Hepatocyte (in vitro differentiated cells): ENCODE measurements at places on chromosomes 12 and 14. TPM values are rescaled to one million over a fixed set of nuclear protein-coding genes. Genes with fewer than 3 reads are reported as not detected.

GRCh38 chr12:10154145-10154496 lies 17.8 kb downstream of the OLR1 start:
- no peak for DNase-seq

DNA sequence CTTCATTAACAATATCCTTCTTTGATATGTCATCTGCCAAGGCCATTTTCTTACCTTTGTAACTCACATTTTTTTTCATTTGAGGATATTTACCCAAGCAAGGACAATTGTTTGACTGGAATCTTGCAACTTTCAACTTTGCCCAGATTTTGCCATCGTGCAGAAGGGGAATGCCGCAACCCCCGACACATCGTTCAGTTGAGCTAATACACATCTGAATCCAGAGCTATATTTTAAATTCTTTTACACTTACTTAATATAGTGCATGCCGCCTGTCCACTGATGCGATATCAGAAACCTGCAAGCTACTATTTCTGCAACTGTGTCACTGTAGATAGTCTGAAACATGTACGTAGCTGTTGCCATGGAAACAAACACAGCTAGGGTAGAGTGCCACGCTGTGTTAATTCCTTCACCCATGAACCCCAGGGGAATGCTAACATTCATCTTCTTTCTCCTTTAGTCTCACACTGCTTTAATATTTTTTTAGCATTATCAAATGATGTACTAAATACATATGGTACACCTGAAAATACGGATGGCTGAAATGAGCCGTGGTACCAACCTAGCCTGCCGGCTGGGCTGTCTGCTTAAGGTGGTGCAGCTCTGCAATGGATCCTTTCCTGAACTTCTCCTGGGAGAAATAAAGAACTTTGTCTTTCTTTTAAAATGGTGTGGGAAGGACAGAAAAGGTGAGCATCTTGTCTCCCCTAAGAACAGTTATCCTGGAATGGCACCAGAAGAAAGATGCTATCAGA lies 77.0 kb upstream of the FOXN3 start:
- DNase-seq = no peak

CAPZA3 gene
- not detected in 2 replicates for total RNA-seq

TAS2R10 gene
- total RNA-seq = 1.5 and 1.8 TPM in 2 replicates

- no peak for DNase-seq
Measured at GRCh38 chr12:49294804-49295081, 204 bp upstream of the PRPH start.

PTPRR gene
- total RNA-seq = 4.8 TPM in 2 replicates

DNA sequence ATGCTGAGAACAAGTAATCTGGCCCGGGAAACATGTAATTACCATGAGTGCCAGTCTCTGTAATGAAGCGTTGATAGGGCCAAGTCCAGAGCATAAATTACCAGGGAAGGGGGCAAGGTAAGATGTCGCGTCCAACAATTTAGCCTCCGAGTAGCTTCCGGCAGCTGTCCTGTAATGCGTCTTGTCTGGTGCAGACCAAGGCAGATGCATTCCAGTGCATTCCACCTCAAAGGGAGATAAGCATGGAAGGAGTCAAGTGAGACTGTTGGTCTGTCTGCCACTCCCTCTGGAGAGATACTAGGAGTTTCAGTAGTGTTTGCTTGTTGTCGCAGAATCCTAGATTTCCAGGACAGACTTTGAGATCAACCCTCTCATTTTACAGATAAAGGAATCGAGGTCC lies 218.3 kb downstream of the AACS start:
- no peak for DNase-seq

BDKRB2 gene
- 4.7 and 5.9 TPM in 2 replicates for total RNA-seq

DNA sequence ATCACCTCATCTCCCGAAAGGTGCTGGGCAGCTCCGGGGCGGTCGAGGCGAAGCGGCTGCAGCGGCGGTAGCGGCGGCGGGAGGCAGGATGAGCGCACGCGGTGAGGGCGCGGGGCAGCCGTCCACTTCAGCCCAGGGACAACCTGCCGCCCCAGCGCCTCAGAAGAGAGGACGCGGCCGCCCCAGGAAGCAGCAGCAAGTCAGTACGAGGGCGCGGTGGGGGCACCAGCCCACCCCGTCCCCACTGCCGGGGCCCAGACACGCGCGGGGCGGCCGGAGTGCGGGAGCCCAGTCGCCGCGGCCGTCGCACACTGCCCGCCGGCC lies 862 bp downstream of the HMGA2 start:
- no peak for DNase-seq

DNA sequence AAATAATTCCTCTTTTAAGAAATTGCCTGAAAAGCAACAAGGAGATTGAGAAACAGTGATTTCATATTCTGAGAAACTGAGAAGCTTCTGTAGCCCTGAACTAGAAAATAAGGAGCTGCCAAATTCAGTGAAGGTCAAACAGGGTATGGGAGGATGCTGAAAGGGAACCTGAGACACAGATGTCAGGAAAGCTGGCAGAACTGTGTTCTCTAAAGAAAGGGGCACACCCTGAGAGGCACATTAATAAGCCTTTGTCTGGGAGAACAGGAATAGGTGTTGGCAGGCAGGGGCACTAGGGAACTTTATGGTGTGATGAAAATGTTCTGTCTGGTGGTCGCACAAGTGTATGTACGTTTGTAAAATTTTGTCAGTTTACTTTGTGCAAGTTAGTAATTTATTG lies 29.6 kb downstream of the VRK1 start:
- DNase-seq = no peak

TPH2 gene
- total RNA-seq = not detected in 2 replicates

GRCh38 chr12:47992776-47993175 lies 11.5 kb downstream of the COL2A1 start:
- no peak for DNase-seq

- DNase-seq = peak; percentile 76
Measured at GRCh38 chr12:117155278-117156060, 34.8 kb downstream of the FBXO21 start.

CMKLR1 gene
- total RNA-seq = 1.4 and 2.2 TPM in 2 replicates

XPOT gene
- total RNA-seq = 66.1 and 69.0 TPM in 2 replicates

GRCh38 chr12:65640489-65640901 lies 183.8 kb upstream of the HMGA2 start:
- no peak for DNase-seq

GRCh38 chr12:47773062-47773857 lies at the start of gene SLC48A1:
TSS of gene SLC48A1 (plus strand) at chr12:47773238. CDS start at chr12:47773305, 67 bp downstream.
- DNase-seq = peak; percentile 91

GLIPR1 gene
- total RNA-seq = 6.9 and 9.6 TPM in 2 replicates

HOXC12 gene
- total RNA-seq = not detected in 2 replicates

DNA sequence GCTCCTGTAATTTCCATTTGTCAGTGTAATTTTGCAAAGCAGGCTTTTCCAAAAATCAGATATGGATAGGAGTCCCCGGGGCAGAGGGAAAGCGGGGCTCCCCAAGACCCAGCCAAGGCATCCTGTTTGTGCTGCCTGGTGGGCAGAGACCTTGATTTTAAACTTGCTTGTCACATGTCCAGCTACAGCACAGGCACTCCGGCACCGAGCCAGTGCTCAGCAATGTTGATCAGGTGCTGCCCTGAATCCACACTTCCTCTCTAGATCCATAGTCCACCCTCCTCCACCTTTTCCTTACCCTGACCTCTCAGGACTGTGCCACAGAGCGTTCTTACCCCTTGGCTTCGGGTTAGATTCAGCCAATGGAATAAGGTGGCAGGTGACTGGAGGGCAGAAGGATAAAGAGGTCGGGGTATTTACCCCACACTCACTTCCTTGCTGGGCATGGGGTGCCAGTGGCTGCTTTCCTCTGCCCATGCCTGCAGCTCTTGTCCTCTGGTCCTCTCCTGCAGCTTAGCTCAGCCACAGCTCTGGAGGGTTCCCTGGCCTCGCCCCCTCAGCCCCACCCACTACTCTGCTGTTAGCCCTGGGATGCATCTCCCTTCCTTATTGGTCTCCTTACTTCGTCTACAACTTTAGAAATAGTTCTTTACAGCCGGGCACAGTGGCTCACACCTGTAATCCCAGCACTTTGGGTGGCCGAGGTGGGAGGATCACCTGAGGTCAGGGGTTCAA lies 80.1 kb downstream of the IRF2BPL start:
- DNase-seq = no peak

DNA sequence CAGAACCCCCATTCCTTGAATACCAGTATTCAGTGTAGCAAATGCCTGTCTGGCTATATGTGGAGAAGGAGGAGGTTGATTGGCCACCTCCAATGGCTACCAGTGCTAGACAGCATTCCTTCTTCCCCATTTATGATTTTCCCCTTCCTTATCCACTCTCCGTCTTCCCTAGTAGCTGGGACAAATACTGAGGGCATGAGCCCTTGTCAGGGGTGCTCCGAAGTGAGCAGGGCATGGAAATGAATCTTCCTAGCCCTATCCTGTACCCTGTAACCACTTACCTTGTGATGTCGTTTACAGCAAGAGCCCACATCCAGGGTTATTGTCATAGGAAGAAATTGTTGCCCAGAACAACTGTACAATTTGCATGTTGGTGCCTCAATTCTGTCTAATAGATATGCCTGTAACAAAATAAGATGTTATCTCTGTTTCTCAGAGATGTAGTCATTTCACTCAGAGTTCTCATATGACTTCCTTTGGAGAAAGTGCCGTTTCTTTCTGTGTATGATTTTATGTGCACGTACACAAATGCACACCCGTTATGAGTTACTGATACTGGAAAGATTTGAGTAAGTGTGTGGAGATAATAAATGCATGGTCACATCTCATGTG lies 423.7 kb downstream of the EGLN3 start:
- DNase-seq = no peak

EVL gene
- total RNA-seq = 43.4 and 60.5 TPM in 2 replicates

PPP1R36 gene
- total RNA-seq = 0.20 and 0.23 TPM in 2 replicates

RASSF9 gene
- 0.60 and 1.4 TPM in 2 replicates for total RNA-seq

KCTD10 gene
- total RNA-seq = 29.7 and 37.0 TPM in 2 replicates

DNA sequence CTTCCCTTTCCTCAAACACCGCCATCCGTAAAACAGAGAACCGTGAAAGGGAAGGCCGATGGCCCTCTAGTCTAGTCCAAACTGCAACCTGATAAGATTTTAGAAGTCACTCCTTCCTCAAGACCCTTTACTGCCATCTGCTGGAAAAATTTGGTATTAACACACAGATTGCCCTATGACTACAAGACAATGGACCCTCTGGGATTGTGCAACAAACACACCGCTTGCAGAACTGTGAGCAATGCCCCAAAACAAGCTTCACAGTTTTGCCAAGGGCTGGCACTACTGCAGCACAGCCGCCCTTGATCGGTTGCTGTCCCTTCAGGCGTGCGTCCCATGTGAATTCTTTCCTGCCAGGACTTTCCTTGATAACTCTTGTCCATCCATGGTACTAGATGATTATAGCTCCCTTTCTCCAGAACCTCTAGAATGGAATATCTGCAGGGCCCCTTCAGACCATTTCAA lies 23.1 kb downstream of the LLPH start:
- peak; percentile 93 for DNase-seq

GRCh38 chr14:59376686-59377085 lies 88.5 kb downstream of the GPR135 start:
- DNase-seq = no peak

KRT86 gene
- total RNA-seq = not detected in 2 replicates

DNA sequence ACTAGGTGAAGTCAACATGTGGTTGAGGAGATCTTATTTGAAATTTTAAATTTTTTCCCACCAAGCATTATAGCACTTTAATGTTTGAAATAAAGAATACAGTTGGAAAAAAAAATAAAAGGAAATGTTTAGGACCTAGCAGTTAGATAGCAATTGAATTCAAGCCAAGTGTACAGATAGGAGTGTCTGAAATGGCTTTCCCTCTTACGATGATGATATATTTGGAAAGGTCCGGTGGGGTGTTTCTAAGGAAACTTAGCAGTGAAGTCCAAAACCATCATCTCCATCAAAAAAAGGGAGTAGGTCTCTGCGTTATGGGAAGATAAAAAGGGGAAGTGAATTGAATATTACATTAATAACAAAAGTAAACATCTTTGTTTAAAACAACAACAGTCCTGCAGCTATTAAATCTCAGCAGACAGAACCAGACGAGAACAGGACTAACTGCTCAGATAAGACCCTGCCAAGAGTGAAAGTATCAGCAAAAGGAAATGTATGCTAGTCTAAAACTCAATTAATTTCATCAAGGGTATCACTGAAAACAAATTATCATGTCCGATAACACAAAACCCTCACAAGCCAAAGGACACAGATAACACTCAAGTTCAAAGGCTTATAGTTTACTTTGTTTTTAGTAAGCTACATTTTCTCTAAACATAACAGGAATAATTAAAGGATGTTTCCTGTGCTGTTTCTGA lies 242.0 kb downstream of the BMP4 start:
- DNase-seq = no peak

DNA sequence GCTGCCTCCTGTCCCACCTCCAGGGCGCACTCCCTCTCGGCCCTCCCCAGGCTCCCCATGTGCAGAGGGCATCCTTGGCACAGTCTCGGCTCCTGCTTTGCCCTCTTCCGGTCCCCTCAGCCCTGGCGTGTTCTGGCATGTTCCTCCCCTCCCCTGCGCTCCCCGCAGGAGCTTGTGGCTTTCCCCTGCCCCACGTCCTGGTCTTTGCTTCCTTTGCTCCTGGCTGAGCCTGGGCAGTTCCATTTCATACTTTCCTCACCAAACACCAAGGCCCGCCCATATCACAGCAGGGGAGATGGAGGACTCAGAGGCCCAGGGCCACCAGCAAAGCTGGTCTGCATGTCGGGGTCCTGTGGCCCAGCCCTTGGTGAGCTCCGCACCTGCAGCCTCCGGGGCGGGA lies 56.0 kb downstream of the FBRSL1 start:
- no peak for DNase-seq

DNA sequence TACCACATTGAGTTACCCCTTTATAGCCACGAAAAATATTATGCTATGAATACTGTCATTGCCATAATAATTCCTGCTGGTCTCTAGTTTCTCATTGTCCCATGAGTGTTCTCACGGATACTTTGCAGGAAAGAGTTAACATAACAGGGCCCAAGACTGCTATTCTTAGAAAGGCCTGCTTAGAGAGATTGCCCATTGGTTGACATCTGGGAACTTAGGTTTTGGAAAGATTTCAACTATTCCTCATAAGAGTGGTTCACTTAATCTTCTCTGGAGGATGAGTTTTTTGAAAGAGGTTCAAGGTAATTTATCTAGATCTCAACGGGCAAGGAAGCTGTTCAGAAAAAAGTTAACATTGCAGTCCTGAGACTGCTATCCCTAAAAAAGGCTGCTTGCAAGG lies 18.4 kb upstream of the PRPF39 start:
- no peak for DNase-seq

DNA sequence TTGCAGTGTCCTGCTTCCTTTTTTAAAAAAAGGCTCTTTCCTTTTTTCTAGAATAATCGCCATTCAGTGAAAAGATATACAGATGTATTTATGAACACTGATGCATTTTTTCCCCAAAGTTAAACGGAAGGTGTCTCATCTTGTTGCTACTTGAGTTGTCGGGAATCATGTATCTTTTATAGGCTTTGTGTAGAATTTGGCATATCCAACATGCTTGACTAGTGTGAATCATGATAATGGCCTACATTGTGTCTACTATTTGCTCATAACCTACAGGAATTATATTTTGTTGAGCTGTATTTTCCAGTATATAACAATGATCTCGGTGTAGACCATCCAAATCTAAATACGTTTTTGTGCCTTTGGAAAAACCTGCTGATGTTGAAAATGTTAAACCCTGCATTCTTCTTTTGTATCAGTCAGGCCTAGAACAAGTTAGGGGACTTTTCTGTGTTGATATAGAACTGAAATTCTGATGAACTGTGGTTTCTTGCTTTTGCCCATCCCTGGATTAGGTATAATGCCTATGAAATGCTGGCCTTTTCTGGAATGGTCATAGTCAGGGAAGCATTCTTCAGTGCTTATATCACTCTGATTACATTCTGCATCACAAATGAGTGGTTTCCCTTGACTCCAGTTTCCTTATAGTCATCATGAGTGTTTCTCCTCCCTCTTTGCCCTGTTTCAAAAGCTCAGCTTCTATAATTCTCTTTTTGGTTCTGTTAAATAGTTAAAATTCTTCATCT lies 10.8 kb downstream of the BMAL2 start:
- peak; percentile 19 for DNase-seq

- DNase-seq = no peak
Measured at GRCh38 chr12:57770734-57771133, 1.2 kb downstream of the METTL1 start.
